ENCODE measurements at places on chromosomes 2 and 18. TPM values are rescaled to one million over a fixed set of nuclear protein-coding genes. Genes with fewer than 3 reads are reported as not detected.

GRCh38 chr18:25349926-25350487 is 2.0 kb downstream of the ZNF521 start:
- DNase-seq = peak; percentile 54

DNA sequence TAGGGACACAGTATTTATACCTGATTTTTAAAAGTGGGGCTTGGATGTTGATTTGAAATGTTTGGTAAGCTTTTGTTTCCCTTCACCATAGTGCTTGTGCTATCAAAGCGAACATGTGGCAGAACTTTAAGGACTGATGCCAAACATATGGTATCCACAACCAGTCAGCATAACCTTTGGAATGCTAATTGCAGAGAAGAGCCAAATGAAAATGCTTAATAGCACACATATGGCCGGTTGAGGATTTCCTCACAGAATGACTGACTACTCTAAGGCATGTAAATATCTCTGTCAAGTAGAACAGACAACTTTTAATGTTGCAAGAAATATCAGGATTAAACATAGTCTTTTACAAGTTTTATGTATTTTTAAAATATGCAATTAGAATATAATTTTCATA is 120.9 kb upstream of the COL3A1 start:
- no peak for DNase-seq

GRCh38 chr2:17373041-17373440 is 145.2 kb downstream of the RAD51AP2 start:
- DNase-seq = no peak

The LONRF2 gene
- polyA plus RNA-seq = 3.0 TPM

The NT5C1B gene
- polyA plus RNA-seq = not detected

The RPRM gene
- not detected for polyA plus RNA-seq

GRCh38 chr2:233047667-233048066 is 12.5 kb upstream of the INPP5D start:
- DNase-seq = no peak
